HT1080 (cell line): ENCODE measurements at places on chromosomes 4 and X. TPM values are rescaled to one million over a fixed set of nuclear protein-coding genes. Genes with fewer than 3 reads are reported as not detected.

The RHOXF2B gene
- not detected in 2 replicates for total RNA-seq

The STK26 gene
- total RNA-seq: 25.2 and 26.3 TPM in 2 replicates

The APELA gene
- total RNA-seq: not detected in 2 replicates

The GPC4 gene
- 0.29 and 0.30 TPM in 2 replicates for total RNA-seq

The SSX4B gene
- 0.27 TPM in 1 of 2 replicates, not detected in the other for total RNA-seq

The TXK gene
- total RNA-seq: 0.06 and 0.07 TPM in 2 replicates

The PABPC1L2A gene
- total RNA-seq: not detected in 2 replicates

The MAGEE2 gene
- total RNA-seq: not detected in 2 replicates

The XK gene
- 1.5 and 1.8 TPM in 2 replicates for total RNA-seq

The NAT8L gene
- total RNA-seq: 2.7 and 5.6 TPM in 2 replicates

The CXCL11 gene
- total RNA-seq: not detected in 2 replicates

The BRS3 gene
- not detected in 2 replicates for total RNA-seq

The ATP8A1 gene
- total RNA-seq: 0.06 and 0.17 TPM in 2 replicates

The PLK4 gene
- 31.0 and 57.3 TPM in 2 replicates for total RNA-seq

The MAGIX gene
- total RNA-seq: 0.13 TPM in 1 of 2 replicates, not detected in the other

The SEC24B gene
- total RNA-seq: 10.9 and 23.1 TPM in 2 replicates

The SYN1 gene
- total RNA-seq: not detected in 2 replicates

The PDCL2 gene
- not detected in 2 replicates for total RNA-seq

The RTL5 gene
- total RNA-seq: not detected in 2 replicates

The PLXNB3 gene
- 2.3 and 4.5 TPM in 2 replicates for total RNA-seq

The SPINK2 gene
- total RNA-seq: not detected in 2 replicates

The GATB gene
- 33.1 and 35.7 TPM in 2 replicates for total RNA-seq

The WDFY3 gene
- total RNA-seq: 14.2 and 24.3 TPM in 2 replicates

The DIPK2B gene
- 0.10 TPM in 1 of 2 replicates, not detected in the other for total RNA-seq

The ADH1A gene
- not detected in 2 replicates for total RNA-seq

The MAML3 gene
- total RNA-seq: 8.0 and 11.4 TPM in 2 replicates

The CAPN6 gene
- not detected in 2 replicates for total RNA-seq

The BCORL1 gene
- 1.2 and 1.6 TPM in 2 replicates for total RNA-seq

The RTL9 gene
- 0.20 and 0.26 TPM in 2 replicates for total RNA-seq

The PABPC1L2B gene
- total RNA-seq: not detected in 2 replicates

The ARHGEF6 gene
- 3.2 and 3.5 TPM in 2 replicates for total RNA-seq

The GLUD2 gene
- total RNA-seq: 0.30 and 0.34 TPM in 2 replicates

The MAGEB10 gene
- total RNA-seq: not detected in 2 replicates

The BGN gene
- total RNA-seq: 0.10 and 0.45 TPM in 2 replicates
